Sciatic nerve (tissue), 2 donors: ENCODE measurements at places on chromosomes 12 and 14. TPM values are rescaled to one million over a fixed set of nuclear protein-coding genes. Genes with fewer than 3 reads are reported as not detected.

- DNase-seq, result no peak
Measured at GRCh38 chr12:92539976-92540781, 162.6 kb upstream of the PLEKHG7 start.

DNA sequence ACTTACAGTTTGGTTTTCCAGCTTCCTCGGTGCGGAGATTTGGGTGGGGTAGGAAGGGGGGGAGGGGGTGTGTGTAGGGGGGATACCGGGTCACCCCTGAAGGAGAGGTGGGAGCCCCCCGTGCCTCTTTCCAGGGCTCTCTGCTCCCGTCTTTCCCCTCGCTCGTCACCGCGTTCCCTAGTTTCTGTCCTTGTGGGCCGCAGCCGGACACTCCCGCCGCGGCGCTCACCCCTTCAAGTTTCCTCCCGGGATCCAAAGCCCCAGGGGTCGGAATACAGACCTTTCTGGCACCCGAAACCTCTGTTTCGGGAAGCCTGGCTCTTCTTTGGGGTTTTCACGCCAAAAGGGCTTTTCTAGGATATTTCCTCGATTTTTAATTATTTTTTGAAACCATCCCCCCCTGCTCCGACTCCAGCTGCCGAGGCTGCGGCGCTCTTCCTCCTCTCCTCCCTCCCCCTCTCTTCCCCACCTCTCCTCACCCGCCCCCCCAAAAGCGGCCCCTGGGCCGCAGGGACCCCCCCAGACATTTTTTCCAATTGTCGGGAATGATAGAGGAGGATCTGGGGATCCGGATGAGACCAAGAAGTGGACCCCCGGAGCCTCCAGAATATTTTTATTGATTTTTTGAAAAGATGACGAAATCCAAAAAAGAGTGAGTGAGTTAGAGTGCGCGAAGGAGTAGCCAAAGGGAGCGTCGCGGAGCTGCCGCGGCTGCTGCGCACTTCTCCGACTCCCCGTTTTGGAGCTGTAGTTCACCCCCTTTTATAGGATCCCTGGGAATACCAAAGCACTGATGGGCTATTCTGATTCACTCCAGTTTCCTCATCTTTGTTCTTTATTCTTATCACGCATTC, 1.7 kb downstream of the CCND2 start:
- no peak for DNase-seq

DNA sequence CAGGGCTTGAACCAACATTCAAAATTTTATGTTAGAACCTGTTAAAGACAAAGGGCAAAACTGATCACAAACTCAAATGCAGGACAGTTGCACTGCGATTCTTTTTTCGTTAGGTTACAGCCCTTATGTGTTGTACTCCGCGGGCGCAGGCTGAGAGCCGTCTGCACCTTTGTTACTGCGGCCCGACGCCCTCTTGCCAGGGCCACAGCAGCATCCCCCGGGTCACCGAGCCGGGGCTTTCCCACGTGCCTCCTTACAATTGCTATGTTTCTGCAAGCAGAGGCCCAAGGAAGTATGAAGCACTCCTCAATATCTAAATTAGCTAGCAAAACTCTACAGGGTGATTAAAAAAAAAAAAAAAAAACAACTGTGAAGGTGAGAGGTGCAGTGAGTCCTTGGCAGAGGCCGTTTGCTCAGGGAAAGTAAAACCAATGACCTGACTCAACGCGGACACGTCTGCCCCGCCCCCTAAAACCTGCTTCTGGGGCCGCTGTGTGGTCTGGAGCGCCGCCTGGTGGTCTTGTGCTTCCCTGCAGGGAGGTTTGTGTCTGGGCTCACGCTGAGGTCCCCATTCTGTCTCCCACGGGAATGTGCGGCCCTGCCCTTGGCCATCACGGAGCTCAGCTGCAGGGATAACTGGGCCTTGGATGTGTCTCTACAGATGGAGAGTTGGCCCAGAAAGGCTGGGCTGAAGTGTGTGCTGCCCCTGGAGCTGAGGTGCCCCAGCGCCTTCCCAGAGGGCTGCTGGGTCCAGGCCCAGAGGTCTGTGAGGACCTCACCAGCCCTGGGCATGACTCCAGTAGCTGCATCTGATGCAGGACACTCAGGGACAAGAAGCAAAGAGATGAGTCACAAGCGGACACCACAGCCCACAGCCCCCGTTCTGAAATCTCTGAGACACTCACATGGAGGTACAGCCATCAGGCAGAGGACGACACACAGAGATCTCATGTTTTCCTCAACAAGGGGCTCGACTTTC, 418.5 kb downstream of the TMEM121 start:
- DNase-seq, result no peak

- DNase-seq, result no peak
Measured at GRCh38 chr14:69038455-69039287, 59.6 kb upstream of the ACTN1 start.

DNA sequence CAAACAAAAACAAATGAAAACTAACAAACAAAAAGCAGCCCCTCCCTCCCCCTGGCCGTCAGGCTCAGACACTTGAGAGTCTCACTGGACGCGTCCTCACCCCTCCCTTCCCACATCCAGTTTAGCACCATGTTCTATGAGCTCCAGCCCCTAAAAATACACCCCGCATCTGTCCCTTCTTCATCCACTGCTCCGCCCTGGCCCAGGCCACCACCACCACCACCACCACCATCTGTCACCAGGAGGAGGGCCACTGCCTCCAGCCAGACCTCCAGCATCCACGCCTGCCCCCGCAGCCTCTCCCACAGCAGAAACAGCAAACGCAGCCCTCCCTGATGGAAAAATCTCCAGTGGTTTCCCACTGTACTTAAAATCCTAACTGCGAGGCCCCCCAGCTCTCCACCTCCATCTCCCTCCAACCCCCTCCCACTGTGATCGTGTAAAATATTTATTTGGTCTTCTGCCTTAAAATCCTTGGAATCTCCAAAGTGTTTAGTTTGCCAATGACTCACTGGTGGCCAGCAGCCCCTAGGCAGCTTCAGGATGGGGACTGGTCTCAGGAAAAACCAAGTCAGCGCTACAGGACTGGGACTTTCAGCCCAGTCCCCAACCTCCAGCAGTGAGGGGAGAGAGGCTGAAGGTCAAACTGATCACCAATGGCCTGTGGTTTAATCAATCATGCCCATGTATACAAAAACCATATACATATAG, 95.1 kb downstream of the SCARB1 start:
- no peak for DNase-seq

GRCh38 chr12:22117563-22118237, 71.7 kb downstream of the CMAS start:
- DNase-seq, result no peak

GRCh38 chr14:46325157-46325556, 326.4 kb downstream of the RPL10L start:
- no peak for DNase-seq

DNA sequence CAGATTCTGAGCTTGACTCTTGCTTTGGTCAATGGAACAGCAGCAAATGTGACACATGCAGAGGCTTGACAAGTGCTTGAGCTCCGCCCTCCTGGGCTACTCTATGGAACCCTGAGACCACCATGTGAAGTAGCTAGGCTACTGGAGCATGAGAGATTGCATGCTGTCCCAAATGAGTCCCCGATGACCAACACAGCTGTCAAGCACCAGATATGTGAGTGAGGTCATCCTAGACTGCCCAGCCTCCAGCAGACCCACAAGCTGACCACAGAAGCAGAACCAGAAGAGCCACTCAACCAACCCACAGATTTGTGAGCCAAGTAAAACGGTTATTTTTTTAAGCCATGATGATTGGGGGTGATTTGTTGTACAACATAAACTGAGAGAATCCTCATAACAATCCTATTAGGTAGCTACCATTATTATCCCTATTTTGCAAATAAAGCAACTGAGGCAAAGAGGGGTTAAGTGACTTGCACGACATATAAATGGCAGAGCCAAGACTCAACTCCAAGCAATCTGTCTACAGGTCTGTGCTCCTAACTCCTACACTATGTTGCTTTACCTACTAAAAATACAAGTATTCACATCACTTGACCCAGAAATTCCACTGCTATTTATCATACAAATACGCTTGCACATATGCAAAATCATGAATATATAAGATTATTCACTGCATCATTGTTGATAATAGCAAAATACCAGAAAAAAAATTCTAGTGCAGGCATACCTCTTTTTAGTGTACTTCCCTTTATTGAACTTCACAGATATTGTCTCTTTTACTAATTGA, 136.2 kb downstream of the NDUFA12 start:
- no peak for DNase-seq

- DNase-seq, result no peak
Measured at GRCh38 chr12:39831587-39832315, 212.1 kb upstream of the ABCD2 start.

GRCh38 chr12:94557746-94558295, 92.5 kb downstream of the TMCC3 start:
- DNase-seq, result no peak

- DNase-seq, result no peak
Measured at GRCh38 chr14:96676166-96676565, 121.0 kb upstream of the VRK1 start.

- no peak for DNase-seq
Measured at GRCh38 chr14:57746563-57746962, 119.3 kb downstream of the SLC35F4 start.

- DNase-seq, result no peak
Measured at GRCh38 chr12:113461666-113462065, 10.0 kb downstream of the LHX5 start.

GRCh38 chr12:2364631-2365051, 311.9 kb downstream of the CACNA1C start:
- no peak for DNase-seq

GRCh38 chr12:87332987-87333726, 696.0 kb downstream of the C12orf50 start:
- DNase-seq, result no peak

DNA sequence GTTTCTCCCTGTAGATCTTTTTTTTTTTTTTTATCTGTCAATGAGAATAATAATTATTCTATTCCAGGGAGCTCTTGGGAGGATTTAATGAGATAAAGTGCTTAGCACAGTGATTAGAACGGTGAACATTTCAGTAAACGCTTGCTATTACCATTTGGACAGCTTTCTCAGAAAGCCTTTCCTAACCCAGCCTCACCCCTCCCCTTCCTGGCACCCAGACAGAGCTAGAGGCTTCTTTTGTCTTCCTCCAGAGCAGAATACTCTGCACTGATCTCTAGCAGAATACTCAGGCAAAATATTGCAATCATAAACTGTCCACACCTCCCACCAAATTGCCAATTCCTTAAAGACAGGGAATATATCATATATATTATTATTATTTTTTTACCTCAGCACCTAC, 66.6 kb downstream of the ERGIC2 start:
- no peak for DNase-seq

GRCh38 chr12:12890543-12891079, 751 bp upstream of the GPRC5A start:
- DNase-seq, result no peak

DNA sequence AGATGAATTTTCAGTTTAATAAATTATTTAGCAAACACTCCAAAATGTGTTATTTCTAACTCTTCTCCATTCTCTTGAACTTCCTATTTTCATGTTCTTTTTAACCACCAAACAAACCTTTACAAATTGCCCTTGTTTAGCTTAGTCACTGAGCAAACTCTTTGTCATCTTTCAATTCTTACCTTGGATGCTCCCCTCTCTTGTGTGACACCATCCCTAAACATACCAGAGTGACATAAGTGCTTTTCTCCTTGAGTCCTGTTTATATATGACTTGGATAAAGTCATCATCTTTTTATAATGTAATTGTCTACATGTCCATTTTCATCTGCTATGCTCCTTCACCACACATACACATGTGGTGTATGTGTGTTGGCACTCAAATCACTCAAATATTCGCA, 3.4 kb upstream of the TMEM19 start:
- no peak for DNase-seq

GRCh38 chr12:9049520-9050133, 60.3 kb downstream of the KLRG1 start:
- DNase-seq, result no peak

- no peak for DNase-seq
Measured at GRCh38 chr12:60391051-60391450, 795.2 kb downstream of the SLC16A7 start.

DNA sequence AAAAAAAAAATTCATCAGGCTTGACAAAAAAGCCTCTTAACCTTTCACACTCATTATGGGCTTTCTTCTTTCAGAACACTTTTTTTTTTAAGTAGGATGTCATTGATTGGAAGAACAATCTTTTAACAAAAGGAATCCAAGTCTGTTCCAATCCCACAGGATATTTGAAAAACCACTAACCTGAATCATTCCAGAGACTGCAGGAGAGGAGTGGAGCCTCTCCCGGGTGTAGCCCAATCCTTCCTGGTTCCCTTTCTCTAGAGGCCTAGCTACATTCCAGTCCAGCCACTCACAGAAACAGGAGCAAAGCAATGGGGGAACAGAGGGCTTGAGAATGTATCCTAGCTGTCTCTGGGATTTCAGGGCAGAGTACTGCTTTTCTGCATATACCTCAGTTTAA, 4.3 kb downstream of the MFAP5 start:
- DNase-seq, result no peak

The MARK3 gene
- total RNA-seq, result 104 TPM

The PLBD1 gene
- total RNA-seq, result 17.1 TPM

The FGF23 gene
- total RNA-seq, result not detected

The TAS2R42 gene
- not detected for total RNA-seq

The KCNMB4 gene
- 13.5 TPM for total RNA-seq

The TPPP2 gene
- 0.49 TPM for total RNA-seq

The LTB4R2 gene
- total RNA-seq, result 5.6 TPM

The ZNF410 gene
- total RNA-seq, result 46.6 TPM

The RNU4-1 gene
- 1,748 TPM for total RNA-seq

The SRGAP1 gene
- 16.0 TPM for total RNA-seq

The DNAL1 gene
- total RNA-seq, result 22.3 TPM
